ENCODE measurements at places on chromosomes 7 and 10. TPM values are rescaled to one million over a fixed set of nuclear protein-coding genes. Genes with fewer than 3 reads are reported as not detected.

SORCS1 gene
- not detected for total RNA-seq

TRPV5 gene
- total RNA-seq, result not detected

ELMO1 gene
- not detected for total RNA-seq

SPDYE1 gene
- total RNA-seq, result not detected

CTNNA3 gene
- total RNA-seq, result 1.1 TPM

- no peak for DNase-seq
These were observed 43.3 kb downstream of the SGCE start for GRCh38 chr7:94612661-94613060.

DLX5 gene
- total RNA-seq, result not detected

DGKI gene
- 0.12 TPM for total RNA-seq

- no peak for DNase-seq
These were observed 27.0 kb downstream of the TASOR2 start for GRCh38 chr10:5711642-5712041.

LRRN3 gene
- total RNA-seq, result not detected

PIP gene
- not detected for total RNA-seq

SUN3 gene
- total RNA-seq, result not detected

- no peak for DNase-seq
These were observed 1361.8 kb downstream of the GATA3 start for GRCh38 chr10:9416331-9416730.

PODXL gene
- 1.2 TPM for total RNA-seq

GRCh38 chr10:71486484-71487114 lies 89.9 kb downstream of the CDH23 start:
- peak; percentile 13 for DNase-seq

DNA sequence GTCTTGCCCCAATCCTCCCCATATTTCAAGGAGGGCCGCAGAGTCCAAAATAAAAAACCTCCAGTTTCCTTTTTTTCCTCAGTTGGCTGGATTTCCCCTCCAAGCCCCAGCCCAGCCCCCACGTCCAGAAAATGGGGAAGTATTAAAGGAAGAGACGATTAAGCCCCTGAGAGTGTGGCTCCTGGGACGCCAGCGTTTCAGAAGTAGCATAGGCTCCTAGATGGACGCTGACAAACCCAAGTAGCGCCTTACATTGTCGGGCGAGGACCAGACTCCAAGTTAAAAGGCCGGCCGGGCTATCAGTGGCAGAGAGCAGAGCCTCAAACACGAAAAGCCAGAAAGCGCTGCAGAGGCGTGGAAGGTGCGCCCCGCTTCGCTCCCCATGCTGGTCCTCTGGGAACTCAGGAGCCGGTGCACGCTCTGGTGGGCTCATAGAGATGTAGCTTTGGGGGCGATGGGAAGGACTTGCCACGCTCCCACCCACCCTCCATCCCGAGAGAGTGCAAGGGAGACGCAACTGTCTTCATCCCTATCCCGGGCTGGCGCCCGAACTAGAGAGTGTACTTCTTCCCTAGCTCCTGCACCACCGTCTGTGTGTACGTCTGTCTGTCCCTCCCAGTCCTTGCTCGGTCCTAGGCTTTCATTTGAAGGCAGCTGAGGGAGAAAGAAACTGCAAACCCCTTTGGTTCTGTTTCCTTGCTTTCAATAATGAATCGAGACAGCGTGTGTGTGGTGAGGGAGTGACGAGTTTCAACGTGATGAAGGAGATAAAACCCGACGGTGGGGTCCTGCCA lies 6.3 kb upstream of the EMX2 start:
- DNase-seq, result no peak

ARMC3 gene
- not detected for total RNA-seq

GRCh38 chr7:95840953-95841950 lies 68.9 kb downstream of the DYNC1I1 start:
- no peak for DNase-seq

SNCG gene
- 7.6 TPM for total RNA-seq

CFTR gene
- not detected for total RNA-seq

DNA sequence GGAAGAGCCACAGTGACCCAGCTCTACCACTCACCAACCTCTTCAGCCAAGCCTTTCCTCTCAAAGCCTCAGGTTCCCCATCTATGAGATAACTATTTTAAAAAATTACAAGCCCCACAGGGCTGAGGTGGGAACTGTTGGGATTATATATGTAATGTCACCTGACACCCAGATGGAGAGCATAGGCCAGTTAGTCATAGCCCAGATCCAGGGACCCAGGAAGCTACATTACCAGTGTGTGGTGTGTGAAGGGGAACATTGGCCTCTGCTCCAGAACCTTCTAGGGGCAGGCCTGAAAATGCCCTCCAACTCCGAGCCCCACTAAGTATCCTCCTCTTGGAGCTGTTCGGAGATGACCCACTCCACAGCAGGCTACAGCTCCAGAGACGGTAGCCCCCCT lies 162.4 kb downstream of the NRF1 start:
- DNase-seq, result no peak

HMX3 gene
- total RNA-seq, result 5.0 TPM

DNA sequence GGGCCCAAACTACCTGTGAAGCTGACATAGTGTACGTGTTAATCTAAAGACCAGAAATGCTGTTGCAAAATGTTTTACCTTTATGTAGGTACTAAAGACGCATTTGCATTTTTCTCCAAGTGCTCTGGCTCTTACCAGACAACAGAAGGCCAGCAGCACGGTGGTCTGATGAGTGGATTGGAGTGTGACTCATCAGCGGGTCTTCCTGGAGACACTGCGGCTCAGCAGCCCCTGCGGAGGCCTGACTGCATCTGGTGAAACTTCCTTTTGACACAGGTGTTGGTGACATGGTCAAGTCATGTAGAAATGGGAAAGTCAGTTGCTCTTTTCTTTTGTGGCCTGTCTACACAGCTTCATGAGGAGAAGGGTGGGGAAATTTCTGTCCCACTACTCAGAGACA lies 723.6 kb downstream of the INHBA start:
- no peak for DNase-seq

GRCh38 chr7:66634816-66635215 lies 6.1 kb downstream of the KCTD7 start:
- no peak for DNase-seq

DNA sequence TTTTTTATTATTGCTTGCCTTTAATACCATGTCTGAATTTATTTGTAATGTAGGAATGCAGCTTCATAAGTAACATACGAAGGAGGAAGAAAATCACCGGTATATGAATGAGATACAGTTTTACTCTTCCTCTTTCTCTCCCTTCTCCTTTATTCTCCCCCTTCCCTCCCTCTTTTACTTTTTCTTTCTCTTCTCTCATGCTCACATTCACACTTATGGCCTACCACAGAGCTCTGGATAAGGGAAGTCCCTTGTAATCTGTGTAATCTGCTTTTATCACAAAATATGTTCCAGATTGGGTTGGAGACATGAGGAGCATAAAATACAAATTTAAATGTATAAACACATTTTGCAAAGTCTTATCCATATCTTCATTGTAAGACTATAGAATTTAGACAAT lies 59.4 kb downstream of the MDFIC start:
- DNase-seq, result no peak

DNA sequence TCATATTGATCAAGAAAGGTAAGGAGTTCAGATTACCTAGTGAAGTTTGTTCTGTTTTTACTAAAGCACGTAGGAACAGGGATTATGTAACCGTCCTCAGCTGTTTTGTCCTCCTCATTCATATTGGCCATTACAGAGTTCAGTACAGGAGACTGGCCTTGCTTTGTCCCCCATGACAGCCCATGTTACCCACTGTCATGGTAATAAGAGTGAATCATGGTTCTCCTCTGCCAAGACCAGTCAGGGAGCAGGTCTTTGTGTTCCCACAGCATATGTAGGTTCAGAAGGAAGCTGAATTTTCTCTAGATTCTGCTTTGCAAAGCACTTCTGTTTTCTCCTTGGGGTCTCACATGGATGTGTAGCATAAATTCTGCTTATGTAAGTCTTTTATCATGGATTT lies 106.2 kb upstream of the GPR141 start:
- DNase-seq, result no peak

DNA sequence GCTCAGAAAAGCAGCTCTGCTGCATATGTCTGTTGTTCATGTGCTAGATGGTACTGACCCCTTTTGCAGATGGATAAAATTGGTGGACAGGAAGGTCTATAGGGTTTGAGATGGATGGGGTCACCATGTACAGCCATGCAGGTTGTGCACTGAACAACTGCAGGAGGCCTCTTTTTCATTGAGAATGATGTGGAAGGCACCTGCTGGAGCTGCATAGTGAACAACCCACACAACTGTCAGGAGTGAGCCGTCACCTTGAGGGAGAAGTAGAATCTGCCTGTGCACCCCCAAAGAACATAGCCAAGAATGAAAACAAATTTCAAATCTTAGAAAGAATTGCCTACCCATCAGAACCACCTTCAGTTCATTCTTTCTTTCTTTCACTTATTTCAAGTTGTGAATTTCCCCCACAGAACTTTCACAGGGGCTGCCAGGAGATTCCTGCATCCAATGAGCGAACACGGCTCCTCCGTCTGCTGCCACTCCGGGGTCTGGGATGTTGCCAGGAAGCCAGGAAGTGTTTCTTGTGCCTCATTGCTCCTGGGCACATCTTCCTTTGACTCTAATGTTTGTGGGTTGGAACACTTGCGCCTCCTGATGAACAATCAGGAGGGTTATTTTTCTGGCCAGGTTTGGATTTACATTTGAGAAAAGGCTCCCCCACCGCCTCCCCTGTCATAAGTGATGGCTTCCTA lies 53.7 kb upstream of the DOCK1 start:
- DNase-seq, result no peak

CFAP46 gene
- total RNA-seq, result not detected

DNA sequence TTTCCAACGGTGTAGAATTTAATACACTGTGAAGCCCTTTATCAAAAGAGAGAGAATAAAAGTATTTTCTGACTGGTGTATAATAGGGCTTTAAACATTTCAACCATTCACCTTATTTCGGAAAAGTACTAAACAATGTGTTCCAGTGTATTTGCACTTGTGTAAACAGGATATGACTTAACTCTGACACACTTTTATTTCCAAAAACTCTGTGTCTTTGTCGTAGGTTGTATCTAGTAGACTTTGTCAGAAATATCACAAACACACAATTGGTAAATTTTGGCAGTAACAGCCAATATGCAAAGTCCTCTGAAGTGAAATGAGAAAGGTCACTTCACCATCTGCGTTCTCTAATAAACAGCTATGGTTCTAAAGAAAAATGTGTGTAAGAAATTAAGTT lies 10.3 kb upstream of the TSPAN13 start:
- DNase-seq, result no peak

- no peak for DNase-seq
These were observed 18.9 kb upstream of the TMEM273 start for GRCh38 chr10:49207113-49207512.

ANLN gene
- total RNA-seq, result 108 TPM

PPP1R9A gene
- 3.1 TPM for total RNA-seq
